ENCODE measurements at places on chromosomes 1 and 21.

- DNase-seq = no peak
Observed at GRCh38 chr1:117641536-117641935, 35.7 kb downstream of the TENT5C start.

DNA sequence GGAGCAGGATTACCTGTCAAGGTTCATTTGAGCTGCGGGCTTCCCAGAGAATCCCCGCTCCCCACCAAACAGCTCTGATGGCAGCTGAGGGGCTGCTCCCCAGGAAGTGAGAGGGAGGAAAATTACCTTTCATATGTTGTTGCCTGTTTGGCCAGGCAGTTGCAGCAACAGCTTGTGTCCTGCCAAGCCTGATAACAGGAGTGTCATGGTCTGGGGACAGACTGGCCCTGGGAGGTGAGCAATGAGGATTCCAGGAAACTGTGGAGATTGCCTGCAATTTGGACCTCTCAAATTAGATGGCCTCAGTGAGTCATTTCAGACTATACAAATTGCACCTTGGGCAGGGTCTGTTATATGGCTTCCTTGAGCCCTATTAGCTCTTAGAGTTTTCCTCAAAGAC is 189.3 kb downstream of the PTPRU start:
- no peak for DNase-seq

- DNase-seq = no peak
Observed at GRCh38 chr1:172980456-172980855, 70.3 kb downstream of the TNFSF18 start.

DNA sequence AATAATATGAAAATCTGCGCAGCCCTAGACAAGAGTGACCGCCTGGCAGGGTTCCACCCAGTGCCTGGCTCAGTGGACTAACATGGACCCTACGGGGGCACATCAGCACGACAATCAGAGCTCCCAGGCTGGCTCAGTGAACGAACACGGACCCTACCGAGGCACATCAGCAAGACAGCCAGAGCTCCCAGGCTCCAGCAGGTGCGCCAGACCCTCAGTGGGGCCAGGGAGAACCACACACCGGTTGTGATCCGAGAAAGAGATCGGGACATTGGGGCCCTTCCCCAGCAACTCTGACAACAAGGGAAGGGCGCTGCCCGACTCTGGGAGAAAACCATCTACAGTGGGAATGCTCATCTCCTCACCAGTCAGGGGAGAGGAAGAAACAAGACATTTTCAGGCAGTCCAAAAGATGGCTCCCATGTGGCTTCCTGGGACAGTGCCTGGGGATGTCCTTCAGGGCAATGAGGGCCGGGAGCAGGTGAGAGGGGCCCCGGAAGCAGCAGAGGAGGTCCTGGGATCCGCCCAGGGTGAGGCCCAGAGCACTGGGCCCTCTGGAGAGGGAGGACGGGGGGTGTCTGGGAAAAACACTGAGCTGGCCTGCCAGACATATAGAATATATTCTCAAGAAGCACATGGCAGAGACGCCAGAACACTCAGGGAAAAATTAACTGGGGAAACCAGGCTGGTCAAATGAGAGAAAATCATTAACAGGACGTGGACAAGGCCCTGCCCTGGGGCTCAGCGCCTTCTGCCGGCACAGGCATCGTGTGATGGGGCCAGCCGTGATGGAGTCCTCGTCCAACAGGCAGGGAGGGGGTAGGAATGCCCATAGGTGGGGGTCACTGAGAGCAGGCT is 4.8 kb downstream of the ARHGEF16 start:
- DNase-seq = no peak

DNA sequence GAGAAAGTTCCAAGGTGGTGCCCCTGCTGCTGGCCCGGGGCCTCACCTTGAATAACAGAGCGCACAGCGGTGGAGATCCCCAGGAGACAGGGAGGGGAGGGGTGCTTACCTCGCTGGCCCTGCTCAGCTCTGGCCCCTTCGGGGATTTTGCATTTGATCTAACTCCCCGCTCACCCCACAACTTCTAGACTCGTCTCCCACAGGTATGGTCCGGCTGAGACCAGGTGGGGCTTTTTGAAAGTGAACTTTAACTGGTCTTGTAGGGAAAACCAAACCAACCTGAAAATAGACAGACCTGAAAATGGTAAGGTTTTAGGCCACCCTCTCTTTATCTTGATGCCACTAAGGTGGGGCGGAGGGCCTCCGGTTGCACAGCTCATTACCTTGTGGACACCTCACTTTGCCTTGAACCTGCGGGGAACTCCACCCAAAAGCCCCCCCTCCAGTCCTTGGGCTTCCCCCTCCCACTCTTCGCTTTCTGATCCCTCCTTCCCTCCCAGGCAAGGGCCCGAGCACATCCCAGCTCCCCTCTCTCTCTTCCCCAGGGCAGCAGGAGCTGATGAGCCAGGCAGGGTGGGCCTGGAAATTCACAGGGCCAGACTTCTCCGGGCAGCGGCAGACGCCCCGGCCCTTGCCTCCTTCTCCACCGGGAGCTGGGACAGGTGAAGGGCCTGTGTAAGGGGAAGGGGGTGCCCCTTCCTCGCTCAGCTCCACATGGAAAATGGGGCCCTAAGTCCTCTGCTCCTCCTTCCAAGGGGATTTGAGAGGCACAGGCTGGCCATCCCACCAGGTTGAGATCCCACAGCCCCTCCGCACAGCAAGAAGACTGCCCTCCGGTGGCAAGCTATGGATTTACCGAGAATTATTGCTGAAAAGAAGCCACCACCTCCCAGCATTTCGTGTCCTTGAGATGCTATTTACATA is 16.1 kb downstream of the TNFRSF8 start:
- DNase-seq = peak; percentile 46

GRCh38 chr1:151837884-151838221 is 1.8 kb downstream of the C2CD4D start:
- no peak for DNase-seq

- DNase-seq = no peak
Observed at GRCh38 chr1:242187171-242187570, 188.3 kb upstream of the MAP1LC3C start.

- no peak for DNase-seq
Observed at GRCh38 chr1:244074559-244075171, 23.6 kb downstream of the ZBTB18 start.

- DNase-seq = no peak
Observed at GRCh38 chr21:42770717-42771502, 108.4 kb downstream of the WDR4 start.

GRCh38 chr1:246930830-246931548 is 759 bp downstream of the AHCTF1 start:
- no peak for DNase-seq

GRCh38 chr1:243447347-243447746 is 191.5 kb downstream of the SDCCAG8 start:
- no peak for DNase-seq

GRCh38 chr1:223748405-223748772 is 36.0 kb downstream of the CAPN2 start:
- DNase-seq = no peak
